ENCODE measurements at places on chromosomes 6 and 20.

DNA sequence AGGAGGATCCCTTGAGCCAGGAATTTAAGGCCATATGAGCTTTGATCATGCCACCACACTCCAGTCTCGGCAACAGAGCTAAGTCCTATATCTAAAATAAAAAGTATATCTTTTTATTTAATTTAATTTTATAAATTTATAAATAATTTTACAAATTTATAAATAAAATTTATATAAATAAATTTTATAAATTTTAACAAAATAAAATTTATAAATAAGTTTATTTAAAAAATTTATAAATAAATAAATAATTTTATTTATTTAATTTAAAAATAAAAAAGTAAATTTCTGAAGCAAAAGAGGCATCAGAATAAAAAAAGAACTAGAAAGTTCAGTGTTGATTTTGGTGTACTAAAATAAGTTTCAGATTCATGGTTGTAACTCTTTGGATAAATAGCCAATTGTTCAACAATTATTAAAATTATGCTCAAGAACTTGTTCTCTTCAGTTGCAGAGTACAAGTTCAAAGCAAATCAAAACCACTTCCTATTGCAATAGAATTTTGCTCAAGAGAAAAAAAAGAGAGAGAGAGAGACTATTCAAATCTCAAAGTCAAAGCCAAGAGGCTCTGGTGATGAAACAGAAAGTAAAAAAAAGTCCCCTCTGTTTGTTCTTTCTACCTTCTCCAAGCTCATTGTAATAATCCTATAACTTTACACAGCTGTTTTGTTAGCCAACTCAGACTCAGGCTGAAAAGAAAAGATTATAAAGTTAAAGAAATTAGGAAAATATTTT lies 547.5 kb upstream of the ADGRB3 start:
- peak; percentile 40 for DNase-seq

GRCh38 chr20:19456595-19457395 lies 244.4 kb downstream of the SLC24A3 start:
- no peak for DNase-seq

GRCh38 chr20:4289875-4290274 lies 274.5 kb upstream of the RNF24 start:
- DNase-seq: no peak

GRCh38 chr6:89268776-89269175 lies 46.3 kb downstream of the GABRR2 start:
- DNase-seq: no peak

GRCh38 chr6:150732765-150733539 lies 132.6 kb upstream of the MTHFD1L start:
- no peak for DNase-seq

DNA sequence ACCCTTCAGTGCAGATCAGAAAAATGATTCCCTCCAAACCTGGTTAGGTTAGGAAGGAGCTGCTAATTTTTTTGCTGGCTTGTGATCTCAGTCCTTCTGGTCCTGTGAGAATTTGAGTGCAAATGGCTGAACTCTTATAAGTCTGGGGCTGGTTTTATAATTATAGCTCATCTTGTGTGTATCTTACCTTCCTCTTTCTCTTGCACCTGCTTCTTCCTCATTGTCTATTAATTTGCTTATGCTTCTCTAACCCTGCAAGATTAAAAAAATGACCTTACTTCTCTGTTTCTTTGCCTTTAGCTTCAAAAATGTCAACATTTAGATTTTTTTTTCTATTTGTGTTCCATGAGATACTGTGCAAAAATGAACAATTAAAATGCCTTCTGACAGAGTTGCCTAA lies 576.2 kb downstream of the DHX35 start:
- no peak for DNase-seq
